ENCODE measurements at places on chromosomes 1 and 21.
A peak's percentile ranks its signal among the peaks of the same experiment; 100 is the strongest.

- no peak for DNase-seq
These were observed 18.8 kb downstream of the RALGPS2 start for GRCh38 chr1:178743801-178744200.

GRCh38 chr1:25562101-25562927, 18.9 kb downstream of the LDLRAP1 start:
- DNase-seq: peak; percentile 51

GRCh38 chr1:234675572-234675971, 65.6 kb upstream of the IRF2BP2 start:
- DNase-seq: no peak

DNA sequence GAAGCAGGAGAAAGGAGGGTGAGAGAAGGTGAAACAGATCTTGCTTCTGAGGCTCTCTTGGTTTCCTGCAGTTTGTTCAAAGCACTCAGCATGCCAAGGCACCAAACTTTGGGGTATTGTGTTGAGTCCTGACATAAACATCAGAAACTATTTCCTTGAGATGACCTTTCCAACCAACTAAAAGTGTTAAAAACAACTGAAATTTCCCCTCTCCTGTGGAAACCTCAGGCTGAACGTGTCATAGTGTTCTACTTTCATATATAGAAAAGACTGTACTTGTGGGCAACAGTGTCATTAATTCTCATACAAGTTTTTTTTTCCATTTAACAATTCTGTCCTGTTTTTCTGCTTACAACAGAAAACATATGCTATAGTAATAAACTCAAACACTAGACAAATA, 6.3 kb upstream of the LYST start:
- no peak for DNase-seq

- no peak for DNase-seq
These were observed 35.4 kb downstream of the RGS4 start for GRCh38 chr1:163104385-163105099.

DNA sequence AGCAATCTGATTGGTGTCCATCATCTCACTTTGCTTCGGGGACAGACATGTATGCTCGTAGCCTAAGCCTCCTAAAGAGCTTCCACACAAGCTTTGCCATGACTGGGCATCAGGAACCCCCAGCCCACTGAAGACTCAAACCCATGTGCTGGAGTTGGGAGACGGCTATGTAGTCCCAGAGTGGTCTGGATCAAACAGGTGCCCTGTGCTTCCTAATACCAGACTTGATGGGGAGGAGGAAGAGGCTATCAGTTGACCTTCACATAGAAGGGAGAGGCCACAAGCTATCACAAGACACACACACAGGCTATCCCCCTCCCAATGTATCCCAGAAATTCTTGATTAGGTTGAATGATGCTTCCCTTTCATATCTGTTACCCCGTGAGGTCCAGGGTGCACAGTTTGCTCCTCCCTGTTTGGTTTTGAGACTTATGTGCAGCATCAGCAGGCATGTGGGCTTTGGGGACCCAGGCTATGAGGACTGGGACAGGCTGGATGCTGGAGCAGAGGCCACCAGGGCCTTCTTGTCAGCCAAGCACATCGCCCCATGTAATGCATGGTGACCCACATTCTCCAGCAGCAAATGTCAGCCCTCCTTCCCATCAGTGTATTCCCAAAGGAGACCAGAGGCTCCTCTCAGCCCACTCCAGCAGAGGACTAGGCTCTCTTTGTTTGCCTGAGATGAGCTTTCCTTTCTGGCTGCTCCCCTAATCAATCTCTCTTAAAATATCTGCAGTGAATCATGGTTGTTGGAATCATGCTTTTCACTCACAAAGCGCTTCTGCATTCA, 159.8 kb downstream of the GRIK3 start:
- no peak for DNase-seq

DNA sequence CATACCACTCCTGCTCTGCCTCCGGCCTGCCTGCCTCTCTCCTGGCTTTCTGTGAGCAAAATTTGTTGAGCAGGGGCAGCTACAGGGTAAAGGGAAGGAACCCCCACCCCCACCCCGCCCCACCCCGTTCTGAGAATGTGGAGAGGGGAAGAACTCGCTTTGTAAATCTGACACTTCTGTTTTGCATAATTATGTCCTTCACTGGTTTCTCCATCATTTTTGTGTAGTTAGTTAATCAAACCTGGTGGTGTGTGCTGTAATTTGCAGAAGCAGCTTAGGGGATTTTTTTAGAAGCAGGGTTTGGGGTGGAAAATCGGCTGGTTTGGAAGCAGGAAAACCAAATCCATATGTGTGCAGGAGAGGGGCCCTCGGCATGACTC, 58.1 kb upstream of the TMEM51 start:
- no peak for DNase-seq

DNA sequence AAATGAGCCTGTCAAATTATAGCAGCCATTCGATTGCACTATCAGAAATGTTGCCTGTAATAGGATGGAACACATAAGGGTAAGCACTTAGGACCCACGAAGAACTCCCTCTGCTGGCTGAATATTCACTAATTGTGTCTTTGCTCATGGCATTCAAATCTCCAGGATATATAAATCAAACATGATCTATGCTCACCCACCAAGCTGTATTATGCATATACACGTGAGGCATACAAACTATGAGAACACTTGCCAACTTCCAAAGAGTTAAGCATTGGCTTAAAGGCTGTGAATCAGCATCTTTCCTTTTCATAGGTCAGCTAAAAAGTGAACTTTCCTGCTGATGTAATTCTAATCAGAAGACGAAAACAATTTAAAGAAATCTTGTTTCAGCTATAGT, 34.5 kb downstream of the TMPRSS15 start:
- DNase-seq: no peak

DNA sequence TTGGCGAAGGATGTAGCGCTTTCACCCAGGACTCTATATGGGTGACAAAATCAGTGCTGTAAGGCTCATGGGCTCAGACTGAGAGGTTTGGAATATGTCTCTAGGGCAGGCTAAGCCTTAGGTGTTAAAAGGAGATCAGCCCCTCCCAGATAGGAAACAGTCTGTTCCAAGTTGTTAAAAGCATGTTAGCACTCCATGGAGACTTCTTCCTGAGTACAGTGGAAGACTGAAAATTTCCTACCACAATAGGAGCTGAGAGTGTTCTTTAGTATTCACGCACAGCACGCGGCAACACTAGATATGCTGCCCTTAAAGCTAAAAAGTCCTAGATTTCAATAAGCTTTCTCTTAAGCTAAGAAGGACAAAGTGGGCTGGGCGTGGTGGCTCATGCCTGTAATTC, 122.1 kb downstream of the TRABD2B start:
- DNase-seq: no peak

- peak; percentile 83 for DNase-seq
These were observed 8.7 kb upstream of the UMODL1 start for GRCh38 chr21:42062236-42063022.

GRCh38 chr1:109823543-109824348, 60.0 kb upstream of the EPS8L3 start:
- no peak for DNase-seq

GRCh38 chr21:39362733-39363132, 13.8 kb upstream of the HMGN1 start:
- no peak for DNase-seq

- no peak for DNase-seq
These were observed 274.8 kb upstream of the SPAG17 start for GRCh38 chr1:118459871-118460270.

DNA sequence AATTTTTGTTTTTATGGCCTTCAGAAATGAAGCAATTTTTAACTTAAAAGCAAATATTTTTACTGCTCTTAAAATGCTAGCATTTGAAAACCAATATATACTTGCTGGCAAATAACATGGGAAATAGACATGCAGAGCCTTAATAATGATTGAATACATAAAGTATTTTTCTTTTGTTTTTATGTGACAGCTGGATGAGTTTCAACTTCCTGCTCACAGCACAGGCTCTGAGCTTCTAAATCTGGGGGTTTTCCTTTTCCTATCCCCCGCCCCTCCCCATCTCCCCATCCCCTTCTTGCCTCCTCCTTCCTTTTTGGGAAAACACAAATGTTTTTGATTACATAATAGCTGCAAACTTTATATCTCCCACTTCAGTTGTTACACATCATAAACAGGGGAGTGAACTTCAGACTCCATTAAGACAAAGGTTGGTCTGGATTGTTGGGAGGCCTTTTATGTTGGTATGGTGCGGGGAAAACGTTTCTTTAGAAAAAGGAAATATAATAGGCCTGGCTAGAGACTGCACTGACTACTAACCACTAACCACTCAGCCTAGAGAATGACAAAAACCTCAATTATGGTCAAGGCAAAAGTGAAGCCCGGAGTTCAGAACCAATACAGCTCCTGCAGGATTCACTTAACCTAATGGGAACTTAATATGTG, 116.1 kb upstream of the GORAB start:
- no peak for DNase-seq

- DNase-seq: no peak
These were observed 19.0 kb downstream of the RCC2 start for GRCh38 chr1:17420391-17420918.

DNA sequence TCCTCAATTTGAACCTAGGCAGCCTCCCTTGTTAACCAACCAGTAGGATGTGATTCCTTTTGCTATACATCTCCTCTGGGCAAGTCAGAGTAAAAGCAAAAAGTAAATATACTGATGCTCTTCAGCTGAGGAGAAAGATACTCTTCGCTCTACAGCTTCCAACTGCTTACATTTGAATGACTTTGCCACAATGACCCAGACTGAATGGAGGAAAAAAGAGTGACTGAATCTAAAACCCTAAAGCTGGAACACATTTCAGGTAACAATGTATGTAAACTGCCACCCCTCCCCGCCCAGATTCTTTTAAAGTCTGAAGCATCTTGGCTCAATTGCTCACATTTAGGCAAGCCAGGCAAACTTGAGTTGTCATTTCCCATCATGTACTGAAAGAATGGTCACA, 46.1 kb downstream of the SLC16A1 start:
- DNase-seq: no peak

- DNase-seq: no peak
These were observed 591.7 kb downstream of the PLPP3 start for GRCh38 chr1:55987491-55988249.

- no peak for DNase-seq
These were observed 46.5 kb downstream of the LAMC1 start for GRCh38 chr1:183069562-183070216.

- no peak for DNase-seq
These were observed 170.5 kb downstream of the APP start for GRCh38 chr21:25999921-26000582.

GRCh38 chr1:153292185-153292584, 20.6 kb downstream of the PGLYRP3 start:
- no peak for DNase-seq

DNA sequence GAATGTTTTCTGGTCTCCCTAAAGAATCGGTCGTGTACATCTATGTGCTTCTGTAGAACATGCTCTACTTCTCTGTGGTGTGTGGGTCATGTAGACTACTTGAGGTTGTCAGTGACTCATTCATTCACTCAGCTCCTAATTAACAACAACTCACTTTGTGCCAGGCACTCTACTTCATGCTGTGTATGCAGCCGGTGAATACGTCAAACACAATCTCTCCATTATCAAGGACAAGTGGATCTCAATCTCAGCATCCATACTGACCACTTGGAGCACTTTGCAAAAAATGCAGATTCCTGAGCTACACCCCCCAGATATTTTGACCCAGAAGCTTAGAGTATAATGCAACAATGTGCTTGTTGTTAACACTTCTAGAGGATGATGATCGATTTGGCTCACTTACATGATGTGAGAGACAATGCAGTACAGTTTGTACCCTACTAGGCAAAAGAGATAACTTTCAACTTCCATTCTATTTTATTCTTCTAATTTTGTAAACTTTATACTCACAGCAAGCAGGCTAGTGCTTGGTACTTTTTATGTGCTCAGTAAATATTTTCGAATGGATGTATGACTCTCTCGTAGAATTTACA, 508.6 kb upstream of the ADAMTS5 start:
- DNase-seq: no peak

DNA sequence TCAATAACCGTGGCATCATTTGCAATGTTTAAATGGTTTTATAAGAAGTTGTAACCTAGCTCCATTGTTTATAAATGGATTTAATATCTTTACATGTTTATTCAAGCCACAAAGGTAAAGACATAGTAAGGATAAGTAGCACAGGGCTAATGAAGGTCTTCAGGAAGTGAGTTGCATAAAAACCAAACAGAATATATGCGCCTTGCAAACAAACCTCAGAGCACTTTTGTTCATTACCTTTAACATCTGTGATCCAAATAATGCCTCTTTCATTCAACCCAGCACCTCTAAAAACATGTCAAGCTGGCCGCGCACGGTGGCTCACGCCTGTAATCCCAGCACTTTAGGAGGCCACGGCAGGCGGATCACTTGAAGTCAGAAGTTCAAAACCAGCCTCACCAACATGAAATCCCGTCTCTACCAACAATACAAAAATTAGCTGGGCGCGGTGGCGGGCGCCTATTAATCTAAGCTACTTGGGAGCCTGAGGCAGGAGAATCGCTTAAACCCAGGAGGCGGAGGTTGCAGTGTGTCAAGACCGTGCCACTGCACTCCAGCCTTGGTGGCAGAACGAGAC, 25.3 kb downstream of the BRINP3 start:
- no peak for DNase-seq

GRCh38 chr1:87840767-87841166, 512.1 kb downstream of the LMO4 start:
- DNase-seq: no peak

- DNase-seq: no peak
These were observed 9.8 kb downstream of the RPS6KC1 start for GRCh38 chr1:213060836-213061235.

GRCh38 chr1:154975409-154976059, 1.1 kb downstream of the CKS1B start:
- no peak for DNase-seq

DNA sequence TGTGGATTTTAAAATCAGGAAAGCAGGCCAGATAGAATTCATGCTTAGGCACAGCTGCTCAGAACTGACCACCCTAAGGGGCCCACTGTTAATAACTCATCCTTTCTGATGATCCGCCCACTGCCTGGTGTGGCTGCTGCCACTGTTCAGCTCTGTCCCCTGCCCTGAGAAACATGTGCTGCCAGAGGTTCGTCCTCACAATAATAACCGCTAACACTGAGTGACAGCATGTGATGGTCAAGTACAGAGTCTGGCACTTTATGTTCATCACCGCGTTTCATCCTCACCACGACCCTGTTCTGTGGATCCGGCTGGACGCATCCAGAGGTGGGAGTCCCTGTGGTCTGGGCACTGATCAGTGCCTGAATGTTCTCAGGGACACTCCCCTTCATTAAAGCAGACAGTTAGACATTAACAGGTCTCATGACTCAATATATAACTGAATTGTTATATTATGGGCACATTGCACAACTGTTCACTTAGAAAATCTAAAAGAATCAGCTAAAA, 108.6 kb downstream of the SIM2 start:
- DNase-seq: no peak

DNA sequence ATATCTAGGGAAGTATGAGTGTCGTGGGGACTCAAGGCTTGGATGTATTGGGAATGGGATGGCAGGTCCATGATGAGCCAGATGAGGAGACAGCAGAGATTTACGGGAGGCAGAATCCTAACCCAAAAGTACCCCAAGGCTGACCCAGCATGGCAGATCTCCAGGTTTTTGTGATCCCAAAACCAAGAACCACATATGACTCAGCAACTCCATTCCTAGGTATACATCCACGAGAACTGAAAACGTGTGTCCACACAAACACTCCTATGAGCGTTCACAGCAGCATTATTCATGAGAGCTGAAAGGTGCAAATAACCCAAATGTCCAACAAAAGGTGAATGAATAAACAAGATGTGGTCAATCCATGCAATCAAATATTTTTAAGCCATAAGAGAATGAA, 201.5 kb downstream of the KAZN start:
- no peak for DNase-seq

Data from activated CD8-positive, alpha-beta memory T cell treated with anti-CD3 and anti-CD28 coated beads for 1 hour (primary cell).